ENCODE measurements at places on chromosomes 4 and X.

DNA sequence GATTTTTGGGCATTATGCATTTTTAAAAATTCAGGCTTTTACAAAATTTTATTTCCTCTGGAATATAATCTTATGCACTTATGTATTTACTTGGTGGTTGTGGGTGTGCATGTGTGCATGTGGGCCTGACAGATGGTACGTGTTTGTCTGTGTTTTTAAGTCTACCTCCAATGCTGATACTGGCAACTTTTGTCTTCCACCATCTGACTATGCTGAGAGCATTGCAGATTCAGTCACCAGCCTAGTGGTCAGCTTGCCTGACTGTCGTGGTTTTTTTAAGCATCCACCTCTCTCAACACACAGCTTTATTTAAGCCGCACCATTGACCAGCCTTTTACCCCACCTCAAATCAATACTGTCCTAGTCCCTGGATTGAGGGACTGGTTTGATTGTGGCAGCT, 37.1 kb downstream of the FSTL5 start:
- DNase-seq = peak; percentile 75

- DNase-seq = no peak
These were observed 35.4 kb upstream of the UGT2A3 start for GRCh38 chr4:68987007-68987406.

DNA sequence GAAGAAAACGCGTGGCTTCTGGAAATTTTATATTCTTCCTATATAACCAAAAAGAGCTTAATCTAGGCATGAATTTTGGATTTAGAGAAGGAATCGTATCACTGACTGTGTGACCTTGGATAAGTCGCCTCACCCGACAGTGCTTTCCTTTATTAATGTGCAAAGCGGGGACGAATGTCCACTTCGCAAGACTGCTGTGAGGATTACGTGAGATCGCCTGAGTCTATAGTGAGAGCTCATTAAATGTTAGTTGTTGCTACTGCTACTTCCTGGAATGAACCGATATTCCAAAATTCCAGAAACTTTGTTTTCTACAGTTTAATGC, 448 bp upstream of the TBC1D8B start:
- no peak for DNase-seq

DNA sequence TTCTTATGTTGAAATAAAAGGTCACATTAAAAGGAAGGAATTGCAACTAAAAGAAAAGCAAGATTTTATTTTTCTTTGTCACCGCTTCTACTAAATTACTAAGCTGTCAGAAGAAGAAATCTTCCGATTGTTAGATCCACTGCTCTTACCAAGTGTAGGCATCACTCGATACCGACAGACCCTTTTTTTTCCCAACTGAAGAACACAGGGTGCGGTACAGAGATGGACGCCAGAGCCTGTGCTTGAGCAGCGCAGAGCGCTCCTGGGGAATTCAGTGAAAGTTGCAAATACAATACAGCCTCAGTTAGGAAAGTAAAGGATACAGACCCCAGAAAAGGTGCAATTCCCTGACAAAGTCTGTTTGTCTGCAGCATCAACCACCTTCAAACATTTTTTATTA, 94.9 kb upstream of the WDR17 start:
- DNase-seq = no peak

- DNase-seq = no peak
These were observed 20.4 kb downstream of the PAPSS1 start for GRCh38 chr4:107699466-107700206.

Data from cerebellar cortex (tissue), 1 donor.